SK-N-SH (cell line): ENCODE measurements at places on chromosomes 13 and 19. TPM values are rescaled to one million over a fixed set of nuclear protein-coding genes. Genes with fewer than 3 reads are reported as not detected.
A peak's percentile ranks its signal among the peaks of the same experiment; 100 is the strongest.

GRCh38 chr13:113178070-113178895, 19.8 kb downstream of the PROZ start:
- H3K27ac ChIP-seq, result peak overlapping the region; percentile 73
- peaks cover 64% of the 10 kb centered on the region for H3K36me3 ChIP-seq
- no peak overlapping the region for H3K4me3 ChIP-seq
- H3K4me1 ChIP-seq, result peaks cover 11% of the 10 kb centered on the region; the same call in 1 of the 2 replicates
- DNase-seq, result peak; percentile 53

DNA sequence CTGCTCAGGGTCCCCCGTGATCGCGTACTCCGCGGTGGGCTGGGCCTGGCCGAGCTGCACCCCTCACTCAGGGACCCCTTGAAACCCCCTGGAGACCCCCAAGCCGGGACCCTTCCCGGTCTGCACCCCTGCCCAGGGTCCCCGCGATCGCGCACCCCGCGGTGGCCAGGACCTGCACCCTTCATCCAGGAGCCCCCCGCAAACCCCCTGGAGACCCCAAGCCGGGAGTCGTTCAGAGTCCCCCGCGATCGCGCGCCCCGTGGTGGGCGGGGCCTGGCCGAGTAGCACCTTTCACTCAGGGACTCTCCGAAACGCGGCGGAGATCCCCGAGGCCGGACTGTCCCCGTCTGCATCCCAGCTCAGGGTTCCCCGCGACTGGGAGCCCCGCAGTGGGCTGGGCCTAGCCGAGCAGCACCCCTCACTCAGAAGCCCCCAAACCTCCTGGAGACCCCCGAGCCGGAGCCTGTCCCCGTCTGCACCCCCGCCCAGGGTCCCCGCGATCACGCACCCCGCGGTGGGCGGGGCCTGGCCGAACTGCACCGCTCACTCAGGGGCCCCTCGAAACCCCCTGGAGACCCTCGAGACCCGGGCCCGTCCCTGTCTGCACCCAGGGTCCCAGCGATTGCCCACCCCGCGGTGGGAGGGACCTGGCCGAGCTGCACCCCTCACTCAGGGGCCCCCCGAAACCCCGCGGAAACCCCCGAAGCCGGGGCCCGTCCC, 748 bp downstream of the LMNB2 start:
- no peaks in the 10 kb centered on the region for H3K27me3 ChIP-seq
- H3K4me3 ChIP-seq, result peak overlapping the region; percentile 83

DNA sequence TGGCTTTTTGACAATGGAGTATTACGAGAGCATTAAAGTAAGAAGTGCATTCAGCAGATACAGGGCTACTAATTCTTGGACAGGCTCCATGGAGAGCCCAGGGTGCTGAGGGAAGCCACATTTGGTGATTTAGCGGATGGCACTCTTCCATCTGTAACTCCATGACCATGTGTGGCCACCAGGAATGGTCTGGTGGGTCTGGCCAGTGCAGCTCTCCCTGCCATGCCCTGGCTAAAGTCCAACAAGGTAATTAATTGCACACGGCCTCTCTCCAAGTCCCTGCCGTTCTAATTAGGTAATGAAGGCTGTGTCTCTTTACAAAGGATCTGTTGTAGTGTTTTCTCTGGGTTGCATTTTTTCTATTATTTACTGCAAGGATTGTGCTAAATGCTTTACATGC, 4.3 kb upstream of the ZFR2 start:
- no peak overlapping the region for H3K27ac ChIP-seq
- no peaks in the 10 kb centered on the region for H3K36me3 ChIP-seq
- H3K4me3 ChIP-seq, result no peak overlapping the region
- peaks cover 6% of the 10 kb centered on the region; the same call in 1 of the 2 replicates for H3K27me3 ChIP-seq
- H3K4me1 ChIP-seq, result no peaks in the 10 kb centered on the region; the same call in 1 of the 2 replicates

DNA sequence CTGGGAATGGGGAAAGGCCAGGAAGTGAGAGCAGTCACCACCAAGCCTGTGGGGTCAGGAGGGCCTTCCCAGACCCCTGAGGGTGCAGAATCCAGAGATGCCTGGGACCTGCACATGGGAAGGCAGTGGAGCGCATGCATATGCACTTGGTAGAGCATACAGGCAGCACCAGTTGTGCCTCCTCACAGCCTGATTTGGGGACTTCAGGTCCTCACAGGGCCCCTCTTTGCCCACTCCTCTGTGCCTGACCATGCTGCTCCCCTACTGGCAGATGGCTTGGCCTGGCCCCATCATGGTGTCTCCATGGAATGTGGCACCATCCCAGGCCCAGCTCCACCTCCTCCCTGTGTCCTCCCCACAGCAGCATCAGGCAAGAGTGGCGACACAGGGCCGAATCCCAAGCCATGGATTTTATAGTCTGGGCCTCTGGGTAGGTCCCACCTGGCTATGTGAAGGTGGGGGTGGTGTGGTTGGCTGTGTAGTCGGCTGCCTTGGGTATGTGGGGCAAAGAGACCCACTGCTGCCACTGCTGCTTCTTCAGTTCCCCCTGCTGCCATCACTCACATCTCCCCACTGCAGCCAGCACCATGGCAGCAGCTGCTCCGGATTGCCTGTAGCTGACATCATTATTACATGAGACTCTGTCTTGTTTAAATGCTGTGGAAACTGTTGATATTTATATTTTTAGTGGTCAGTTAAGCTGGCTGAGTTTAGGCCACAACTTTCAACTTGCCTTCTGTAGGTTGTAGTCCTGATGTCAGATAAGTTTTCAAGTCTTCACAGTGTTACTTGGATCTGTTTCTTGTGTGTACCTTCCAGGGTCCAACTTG, 247.0 kb downstream of the GPC6 start:
- no peaks in the 10 kb centered on the region for H3K27me3 ChIP-seq
- peaks cover 5% of the 10 kb centered on the region for H3K4me1 ChIP-seq
- H3K36me3 ChIP-seq, result no peaks in the 10 kb centered on the region
- no peak overlapping the region for H3K27ac ChIP-seq

- DNase-seq, result no peak
- no peak overlapping the region for H3K4me3 ChIP-seq
These were observed 7.1 kb upstream of the FUT5 start for GRCh38 chr19:5877427-5877826.

PIN1 gene
- 148 and 152 TPM in 2 replicates for polyA plus RNA-seq

TMEM221 gene
- polyA plus RNA-seq, result 0.41 and 0.62 TPM in 2 replicates

ERICH6B gene
- polyA plus RNA-seq, result not detected in 2 replicates

MCEMP1 gene
- polyA plus RNA-seq, result not detected in 2 replicates

OR7D2 gene
- polyA plus RNA-seq, result not detected in 2 replicates

EFNA2 gene
- 0.67 and 1.1 TPM in 2 replicates for polyA plus RNA-seq
